Sciatic nerve (tissue), 2 donors: ENCODE measurements at places on chromosomes 5 and 9.
A peak's percentile ranks its signal among the peaks of the same experiment; 100 is the strongest.

GRCh38 chr9:133576875-133577736 lies 32.1 kb downstream of the FAM163B start:
- no peak for DNase-seq

DNA sequence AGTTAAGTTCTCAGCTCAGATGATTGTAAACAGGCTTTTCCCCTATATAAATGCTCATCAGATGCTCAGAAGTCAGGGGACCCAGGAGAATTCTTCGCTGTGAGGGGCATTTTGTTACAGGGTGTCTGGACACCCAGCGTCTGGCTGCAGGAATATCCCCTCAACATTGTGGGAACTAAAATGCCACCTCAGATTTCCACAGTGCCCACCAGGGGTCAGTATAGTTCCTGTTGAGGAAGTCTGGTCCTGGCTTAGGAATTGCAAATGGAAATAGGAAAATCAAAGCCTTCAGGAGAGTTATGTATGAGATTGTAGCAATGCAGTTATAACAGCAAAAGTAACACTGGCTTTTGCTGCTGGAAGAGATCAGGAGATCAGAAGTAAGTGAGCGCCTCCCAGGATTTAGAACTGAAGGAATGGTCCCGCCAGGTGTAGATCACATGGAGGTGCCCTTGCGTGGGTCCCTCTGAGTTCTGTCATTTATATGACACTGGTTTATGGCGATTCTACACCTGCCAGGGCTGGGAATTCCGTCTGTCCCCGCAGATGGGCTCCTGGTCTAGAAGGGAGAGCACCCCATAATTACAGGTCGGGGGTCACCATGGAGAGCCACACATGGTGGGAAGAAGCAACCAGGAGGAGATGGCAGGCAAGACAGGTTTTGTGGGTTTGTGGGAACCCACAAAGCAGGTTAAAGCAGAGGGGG lies 47.1 kb upstream of the CTSL start:
- peak; percentile 81 for DNase-seq

DNA sequence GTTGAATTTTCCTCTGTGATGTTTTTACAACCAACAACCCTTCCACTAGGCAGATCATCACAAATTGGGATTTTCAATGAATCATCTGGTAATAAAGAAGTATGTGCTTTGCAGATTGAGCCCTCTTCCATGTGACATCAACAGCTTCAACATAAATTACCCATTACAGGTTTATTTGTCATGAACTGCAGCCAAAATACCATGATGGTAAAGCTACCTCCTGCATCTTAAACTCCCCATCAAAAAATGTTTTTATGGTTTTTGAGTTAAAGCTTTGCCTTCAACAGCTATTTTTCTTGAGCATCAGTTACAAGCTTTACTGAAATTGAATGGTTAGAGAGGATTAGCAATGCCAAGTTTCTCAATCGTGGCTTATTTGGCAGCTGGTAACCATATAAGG lies 211.4 kb upstream of the TUSC1 start:
- DNase-seq = no peak

DNA sequence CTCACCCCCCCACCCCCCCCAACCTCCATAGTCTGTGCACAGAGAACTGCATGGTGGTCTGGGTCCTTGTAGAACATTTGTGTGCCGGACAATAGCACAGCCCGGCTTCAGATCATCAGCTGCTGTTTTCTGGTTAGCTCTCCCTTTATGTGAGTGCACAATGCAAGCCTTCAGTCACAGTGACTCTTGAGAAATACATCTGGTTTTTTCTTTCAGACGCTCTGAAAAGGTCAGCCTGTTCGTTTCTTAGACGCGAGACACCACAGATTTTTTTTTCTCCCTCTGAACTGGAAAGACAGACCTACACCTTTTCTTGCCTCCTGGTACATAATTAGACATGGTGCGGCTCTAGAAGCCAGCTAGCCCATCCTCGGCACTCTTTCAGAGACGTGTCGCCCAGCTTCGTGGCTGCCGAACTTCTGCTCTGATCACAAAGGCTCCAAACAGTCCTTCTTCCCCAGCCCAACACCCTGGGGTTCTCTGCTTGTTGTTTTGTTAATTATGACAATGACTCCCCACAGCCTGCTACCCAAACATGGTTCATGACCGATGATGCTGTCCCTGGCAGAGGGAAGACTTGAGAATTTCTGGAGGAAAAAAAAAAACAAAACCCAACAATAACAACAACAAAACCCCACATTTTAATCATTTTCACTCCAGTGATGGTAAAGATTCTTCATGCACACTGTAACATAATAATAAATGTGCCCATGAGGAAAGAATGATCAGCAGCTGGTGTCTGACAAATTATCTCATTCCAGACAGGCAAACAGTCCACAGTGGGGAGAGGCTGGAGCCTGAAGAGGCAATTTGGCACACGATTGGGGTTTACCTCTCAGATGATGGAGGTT lies 241.4 kb upstream of the ZNF462 start:
- no peak for DNase-seq

- no peak for DNase-seq
Measured at GRCh38 chr9:134617836-134618162, 23.8 kb upstream of the COL5A1 start.

DNA sequence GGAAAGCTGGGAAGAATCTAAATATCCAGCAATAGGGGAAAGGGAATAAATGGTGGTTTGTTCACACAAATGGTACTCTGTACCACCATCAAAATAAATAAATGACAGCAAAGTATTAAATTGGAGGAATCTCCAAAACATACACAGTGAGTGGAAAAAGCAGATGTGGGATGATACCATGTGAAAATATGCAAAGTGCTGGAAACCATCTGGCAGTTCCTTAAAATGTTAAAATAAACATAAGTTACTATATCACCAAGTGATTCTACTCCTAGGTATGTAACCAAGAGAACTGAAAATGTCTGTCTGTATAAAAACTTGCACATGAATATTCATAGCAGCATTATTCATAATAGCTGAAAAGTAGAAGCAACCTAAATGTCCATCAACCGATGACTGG lies 41.9 kb upstream of the TEX48 start:
- no peak for DNase-seq

- peak; percentile 41 for DNase-seq
Measured at GRCh38 chr9:121826711-121827110, 175.3 kb downstream of the DAB2IP start.

- DNase-seq = no peak
Measured at GRCh38 chr9:19405771-19406170, 3.0 kb upstream of the ACER2 start.

GRCh38 chr5:157088342-157088990 lies 20.4 kb downstream of the HAVCR2 start:
- DNase-seq = no peak

GRCh38 chr9:83197591-83197990 lies 134.6 kb upstream of the RASEF start:
- no peak for DNase-seq
